Right cardiac atrium (tissue), 5 donors: ENCODE measurements at places on chromosomes 1 and 21.

DNA sequence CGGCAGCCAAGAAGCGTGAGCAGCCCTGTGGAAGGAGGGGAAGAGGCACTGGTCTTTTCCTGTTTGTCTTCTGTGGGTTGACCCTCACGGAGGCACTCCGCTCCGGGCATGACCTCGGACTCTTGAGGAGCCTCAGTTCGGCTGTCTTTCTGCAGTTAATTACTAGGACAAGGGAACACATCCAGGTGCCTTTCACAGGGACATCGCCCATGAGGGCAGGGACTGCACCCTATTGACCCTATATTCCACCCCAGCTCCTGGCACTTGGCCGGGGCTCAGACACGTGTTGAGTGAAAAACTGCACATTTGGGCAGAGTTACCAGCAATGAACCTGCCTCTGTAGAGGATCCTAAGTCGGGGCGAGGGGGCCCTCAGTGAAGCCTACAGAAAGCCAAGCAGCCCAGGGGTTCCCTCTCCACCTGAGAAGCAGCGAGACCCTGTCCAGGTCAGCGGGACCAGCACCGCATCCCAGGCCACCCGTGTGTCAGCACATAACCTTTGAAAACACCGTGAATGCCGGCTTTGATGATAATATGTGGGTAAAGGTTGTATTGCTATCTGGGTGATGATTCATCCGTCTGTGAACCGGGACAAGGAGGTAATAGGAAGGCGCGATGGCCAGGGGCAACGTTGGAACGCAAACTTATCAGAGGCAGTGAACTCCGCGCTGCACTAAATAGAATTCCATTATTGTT is 161.4 kb upstream of the ARHGEF16 start:
- DNase-seq, result no peak

DNA sequence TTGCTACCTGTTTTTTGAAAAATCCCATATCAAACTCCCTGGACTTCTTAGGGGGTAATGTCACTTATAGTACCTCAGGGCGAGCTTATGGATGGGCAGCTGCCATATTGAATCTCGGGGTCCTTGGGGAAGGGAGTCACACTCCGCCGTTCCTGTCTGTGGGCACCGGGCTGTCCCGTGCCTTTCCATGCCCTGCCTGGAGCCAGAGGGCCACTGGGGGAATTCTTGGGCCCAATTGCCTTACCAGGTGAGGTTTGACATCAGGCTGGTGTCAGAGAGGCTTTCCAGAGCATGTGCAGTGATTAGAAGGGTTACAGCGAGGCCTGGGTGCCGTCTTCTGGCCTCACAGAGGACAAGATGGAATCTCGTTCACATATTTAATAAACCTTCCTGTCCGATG is 28.8 kb downstream of the QSOX1 start:
- DNase-seq, result no peak

GRCh38 chr1:13663969-13664368 is 36.0 kb upstream of the PRDM2 start:
- DNase-seq, result no peak

- DNase-seq, result no peak
These were observed 338.3 kb downstream of the NEGR1 start for GRCh38 chr1:71944006-71944405.
